ENCODE measurements at places on chromosomes 11 and 22.
A peak's percentile ranks its signal among the peaks of the same experiment; 100 is the strongest.

- no peak for DNase-seq
Observed at GRCh38 chr11:110755941-110756340, 43.7 kb upstream of the ARHGAP20 start.

GRCh38 chr22:40529821-40530220 is 106.7 kb downstream of the MRTFA start:
- DNase-seq = no peak

DNA sequence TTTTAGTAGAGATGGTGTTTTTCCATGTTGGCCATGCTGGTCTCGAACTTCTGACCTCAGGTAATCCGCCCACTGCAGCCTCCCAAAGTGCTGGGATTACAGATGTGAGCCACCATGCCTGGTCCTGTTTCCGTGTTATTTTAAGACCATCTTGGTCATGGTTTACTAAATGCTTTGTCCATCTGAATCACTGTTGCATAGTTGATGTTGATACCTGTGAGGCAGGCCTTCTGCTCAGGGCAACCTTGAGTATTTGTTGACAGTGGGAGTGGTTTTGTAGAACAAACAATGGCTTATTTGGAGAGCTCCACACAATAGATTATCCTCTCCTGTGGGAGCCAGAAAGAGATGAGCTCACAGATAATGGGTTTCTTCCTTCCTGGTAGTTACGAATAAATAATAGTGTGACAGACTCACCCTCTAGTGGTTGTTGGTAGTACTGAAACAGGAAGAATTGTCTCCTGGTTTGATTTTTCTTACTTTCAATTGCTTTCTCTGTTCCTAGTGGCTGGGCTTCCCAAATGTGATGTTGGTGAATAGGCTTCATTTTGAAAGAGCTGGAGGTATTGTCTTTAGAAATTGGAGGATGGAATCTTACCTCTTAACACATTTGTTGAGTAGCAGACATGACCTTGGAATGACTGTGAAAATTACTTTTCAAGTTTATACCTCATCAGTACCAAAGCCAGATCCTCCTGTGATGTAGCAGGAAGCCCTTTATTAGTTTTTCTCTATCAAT is 39.0 kb downstream of the CTNND1 start:
- peak; percentile 89 for DNase-seq

- DNase-seq = peak; percentile 68
Observed at GRCh38 chr11:18243783-18244362, 4.6 kb downstream of the SAA2 start.

DNA sequence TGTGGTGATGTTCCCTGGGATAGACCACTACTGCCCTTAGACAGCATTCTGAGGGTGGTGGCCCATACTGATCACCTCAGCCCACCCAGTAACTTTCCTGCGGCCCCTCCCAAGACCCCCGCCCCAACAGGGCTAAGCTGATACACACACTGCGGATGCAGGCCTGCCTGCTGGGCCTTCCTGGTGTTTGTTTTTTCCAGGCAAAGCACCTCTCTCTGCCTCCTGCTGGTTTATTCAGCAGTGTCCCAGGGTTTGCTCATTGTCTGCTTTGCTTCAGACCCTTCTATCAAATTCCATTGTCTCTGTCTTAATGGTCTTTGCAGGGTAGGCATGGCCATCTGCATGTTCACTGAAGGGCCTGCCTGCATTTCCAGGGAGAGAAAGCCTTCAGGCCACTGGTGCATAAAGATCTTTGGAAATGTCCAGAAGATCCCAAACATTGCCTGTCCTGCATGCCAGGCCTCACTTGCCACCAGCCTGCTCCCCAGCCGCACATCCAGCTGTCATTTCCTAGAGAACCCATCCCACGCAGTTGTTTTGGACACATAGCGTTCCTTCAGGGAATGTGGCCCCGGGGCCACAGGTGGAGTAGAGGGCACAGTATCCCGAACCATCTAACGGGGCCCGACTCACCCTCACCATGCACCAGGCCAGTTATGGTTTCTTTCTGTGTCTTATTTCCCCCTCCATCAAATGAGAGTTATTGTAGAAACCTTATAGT is 50.2 kb downstream of the BCR start:
- no peak for DNase-seq

DNA sequence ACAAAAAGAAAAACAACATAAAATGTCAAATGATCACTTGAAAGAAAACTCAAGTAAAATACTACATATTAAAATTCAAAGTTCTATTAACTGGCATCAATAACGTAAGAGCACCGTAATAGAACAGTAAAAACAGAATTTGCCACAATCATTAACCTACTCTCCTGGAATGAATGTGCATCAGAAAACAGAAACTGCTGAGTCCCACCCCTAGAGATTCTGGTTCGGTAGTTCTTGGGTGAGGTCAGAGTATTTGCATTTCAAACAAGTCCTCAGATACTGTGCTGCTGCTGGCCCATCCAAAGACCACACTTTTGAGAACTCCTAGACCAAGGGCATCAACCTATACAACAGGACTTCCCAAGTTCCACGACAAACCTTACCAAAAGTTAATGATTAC is 23.5 kb downstream of the PITPNB start:
- no peak for DNase-seq

DNA sequence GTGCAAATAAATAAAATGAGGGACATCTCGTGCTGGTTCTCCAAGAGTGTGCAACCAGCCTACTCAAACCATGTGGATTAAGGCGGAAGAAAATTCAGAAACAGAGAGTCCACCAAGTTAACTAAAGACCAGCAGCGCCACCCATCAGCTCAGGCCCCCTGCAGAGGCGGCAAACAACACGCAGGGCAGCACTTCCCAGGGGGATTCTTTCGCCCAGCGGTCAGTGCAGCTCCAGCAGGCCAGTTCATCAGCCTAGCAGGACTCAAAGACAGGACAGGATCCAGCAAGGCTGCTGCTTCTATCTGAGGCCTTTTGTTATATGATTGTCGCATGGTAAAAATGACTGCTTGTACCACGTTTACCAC is 51.7 kb downstream of the PACSIN2 start:
- DNase-seq = no peak

GRCh38 chr11:96267496-96268032 is 75.4 kb downstream of the MAML2 start:
- no peak for DNase-seq

GRCh38 chr22:32991353-32992101 is 66.7 kb downstream of the SYN3 start:
- no peak for DNase-seq

DNA sequence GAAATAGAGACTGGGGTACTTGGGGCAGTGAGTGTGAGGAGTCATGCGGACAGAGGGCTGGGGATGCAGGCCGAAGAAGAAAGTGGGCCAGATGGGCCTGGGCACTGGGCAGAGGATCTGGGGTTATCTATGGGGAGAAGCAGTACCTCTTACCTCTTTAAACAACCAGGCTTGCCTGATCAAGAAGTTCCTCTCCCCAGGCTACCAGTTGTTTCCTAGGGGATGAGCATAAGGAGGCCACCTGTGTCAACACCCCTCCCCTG is 98.4 kb upstream of the PITPNB start:
- DNase-seq = no peak

GRCh38 chr11:111189466-111189865 is 56.1 kb upstream of the POU2AF2 start:
- no peak for DNase-seq

DNA sequence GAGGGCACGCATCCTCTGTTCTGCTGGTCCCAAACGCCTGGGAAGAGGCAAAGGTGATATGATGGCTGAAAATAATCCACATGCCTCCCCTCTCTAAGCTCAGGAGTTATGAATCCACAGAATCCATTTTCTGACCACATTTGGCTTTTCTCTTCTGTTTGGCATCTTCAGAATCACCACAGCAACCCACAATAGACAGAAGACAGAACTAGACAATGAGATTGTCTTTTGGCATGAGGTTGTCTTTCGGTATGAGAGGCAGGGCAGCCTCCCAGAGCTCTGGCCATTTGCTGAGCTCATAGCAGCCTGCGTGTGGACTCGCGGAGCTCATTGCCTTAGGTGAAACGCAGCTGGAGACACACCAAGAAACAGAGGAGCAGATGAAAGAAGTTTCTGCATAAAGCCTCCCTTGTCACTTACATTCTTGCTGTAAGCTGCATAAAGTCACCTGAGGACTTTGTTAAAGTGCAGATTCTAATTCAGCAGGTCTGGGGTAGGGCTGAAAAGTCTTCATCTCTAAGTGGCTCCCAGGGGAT is 868.0 kb downstream of the NTM start:
- DNase-seq = no peak

- no peak for DNase-seq
Observed at GRCh38 chr11:125360066-125360465, 136.0 kb downstream of the FEZ1 start.

DNA sequence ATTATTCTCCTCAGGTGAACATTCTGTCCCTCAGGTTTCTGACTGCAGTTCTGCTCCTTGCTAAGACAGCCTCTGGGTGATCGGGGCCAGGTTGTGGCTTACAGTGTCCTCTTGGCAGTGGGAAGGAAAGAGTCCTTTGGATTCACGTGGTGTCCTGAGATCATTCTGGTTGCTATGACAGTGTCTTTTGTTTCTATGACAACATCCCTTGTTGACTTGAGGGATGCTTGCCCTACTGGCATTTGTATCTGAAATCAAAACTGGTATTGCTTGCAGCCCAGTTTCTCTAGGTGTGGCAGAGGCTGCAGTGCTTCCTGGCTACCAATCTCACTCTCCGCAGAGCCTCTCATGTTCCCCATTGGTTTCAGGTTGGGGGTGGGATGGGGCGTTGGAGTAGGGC is 151.8 kb upstream of the CCDC90B start:
- DNase-seq = no peak

DNA sequence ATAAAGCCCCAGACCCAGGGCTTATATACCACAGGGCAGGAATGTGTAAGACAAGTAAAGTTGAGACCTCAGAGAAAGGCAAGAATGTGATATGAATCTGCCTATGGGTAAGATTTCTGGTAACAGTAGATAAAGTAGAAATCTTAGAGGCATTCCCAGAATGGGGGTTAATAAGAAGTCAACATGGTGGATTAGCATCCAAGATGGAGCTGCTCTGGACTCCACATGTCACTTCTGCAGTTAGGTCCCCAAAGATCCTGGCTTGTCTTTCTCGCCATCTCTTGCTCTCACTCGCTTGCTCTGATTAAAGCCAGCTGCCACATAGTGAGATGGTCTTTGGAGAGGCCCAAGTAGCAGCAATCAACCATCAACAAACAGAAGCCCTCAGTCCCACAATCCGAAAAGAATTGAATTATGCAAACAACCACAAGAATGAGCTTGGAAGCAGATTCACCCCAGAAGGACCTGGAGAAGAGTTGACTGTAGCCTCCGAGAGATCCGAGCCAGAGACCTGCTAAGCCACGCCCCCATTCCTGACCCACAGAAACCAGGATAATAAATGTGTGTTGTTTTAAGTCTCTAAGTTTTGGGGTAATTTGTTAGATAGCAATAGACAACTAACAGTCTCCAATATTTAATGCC is 5.4 kb upstream of the C11orf86 start:
- DNase-seq = no peak

DNA sequence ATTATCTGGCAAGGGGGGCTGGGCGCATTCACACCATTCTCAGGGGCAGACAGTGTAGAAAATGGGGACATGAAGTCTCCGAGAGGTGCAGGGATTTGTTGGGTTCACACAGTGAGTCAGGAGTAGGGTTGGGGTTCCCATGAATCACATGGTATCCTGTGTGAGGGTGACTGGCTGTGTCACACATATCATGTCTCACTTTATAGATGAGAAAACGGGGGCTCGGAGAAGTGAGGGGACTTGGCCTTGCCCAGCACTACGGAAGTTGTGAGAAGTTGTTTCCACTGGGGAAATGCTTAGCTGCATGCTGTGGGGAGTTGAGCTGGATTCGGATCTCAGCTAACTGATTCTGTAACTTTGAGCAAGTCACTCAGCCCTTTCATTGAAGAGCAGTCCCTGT is 4.2 kb downstream of the GAL3ST3 start:
- DNase-seq = no peak

DNA sequence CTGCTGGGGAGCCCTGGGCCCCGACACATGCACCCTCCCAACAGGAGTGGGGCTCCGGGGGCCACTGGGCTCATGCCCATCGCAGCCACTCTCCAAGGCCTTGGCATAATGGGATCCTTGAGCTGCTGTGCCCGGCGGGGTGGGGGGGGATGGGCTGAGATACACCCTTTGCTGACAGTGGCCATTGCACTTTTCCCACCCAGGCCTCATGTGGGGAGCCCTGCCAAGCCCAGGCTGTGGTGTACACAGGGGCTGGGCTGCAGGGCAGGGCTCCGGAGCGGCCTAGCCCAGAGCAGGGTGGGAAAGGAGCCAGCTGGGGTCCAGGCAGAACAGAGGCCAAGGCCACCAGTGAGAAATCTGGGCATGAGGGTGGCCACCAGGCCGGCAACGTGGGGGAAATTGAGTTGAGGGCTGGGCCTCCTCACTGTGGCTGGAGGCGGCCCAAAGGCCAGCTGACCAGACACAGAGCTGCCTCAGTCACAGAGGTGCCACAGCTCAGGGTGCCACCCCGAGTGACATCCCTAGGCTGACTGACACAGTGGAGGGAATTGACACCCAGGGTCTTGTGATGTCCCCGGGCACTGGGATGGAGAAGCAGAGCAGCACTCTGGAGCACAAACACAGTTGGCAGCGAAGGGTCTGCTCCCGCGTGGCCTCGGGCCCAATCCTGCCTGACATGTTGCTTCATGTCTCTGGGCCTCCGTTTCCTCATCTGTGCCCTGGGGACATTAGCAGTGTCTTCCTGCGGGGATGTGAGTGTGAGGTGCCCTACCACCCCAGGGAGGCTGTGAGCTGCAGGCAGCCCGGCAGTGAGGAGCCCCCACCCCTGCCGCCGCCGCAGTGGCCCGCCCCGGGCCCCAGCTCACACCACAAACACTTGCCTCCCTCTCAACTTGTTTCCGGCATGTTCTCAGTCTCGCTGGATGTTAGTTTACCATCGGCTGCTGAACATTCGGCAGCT is 30.4 kb downstream of the RTN4R start:
- DNase-seq = no peak

DNA sequence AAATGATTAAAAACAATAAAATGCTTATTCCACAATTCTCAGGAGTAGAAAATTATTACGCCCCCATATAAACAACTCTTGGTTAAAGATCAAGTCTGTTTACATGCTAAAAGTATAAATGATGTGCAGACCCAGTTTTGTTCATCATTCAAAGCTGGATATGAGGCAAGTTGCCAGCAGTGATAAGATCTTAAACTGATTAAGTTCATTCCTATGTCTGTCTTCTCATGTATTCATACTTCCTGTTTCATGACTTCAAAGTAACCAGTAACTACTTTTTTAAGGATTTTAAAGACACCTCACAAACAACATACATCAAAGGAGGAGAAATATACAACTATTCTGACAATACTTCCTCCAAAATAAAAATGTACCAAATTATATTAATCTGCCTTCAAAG is 55.0 kb upstream of the ARHGAP32 start:
- peak; percentile 38 for DNase-seq

DNA sequence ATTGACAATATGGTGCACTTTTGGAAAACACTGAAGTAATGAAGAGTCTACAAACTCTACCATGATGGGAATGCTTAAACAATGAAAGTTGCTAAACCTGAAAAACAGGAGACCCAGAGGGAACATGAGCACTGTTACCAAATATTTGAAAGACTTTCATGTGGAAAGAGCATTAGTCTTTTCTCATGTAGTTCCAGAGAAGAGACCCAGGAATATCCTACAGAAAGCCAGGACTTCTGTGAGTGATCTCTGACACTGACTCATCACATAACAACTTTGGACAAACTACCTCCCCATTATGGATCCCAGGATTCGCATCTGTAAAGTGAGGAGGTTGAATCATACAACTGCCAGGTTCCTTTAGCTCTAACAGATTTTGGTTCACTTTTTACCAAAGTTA is 62.2 kb downstream of the FAM181B start:
- no peak for DNase-seq

- DNase-seq = no peak
Observed at GRCh38 chr11:95595973-95596489, 193.6 kb downstream of the FAM76B start.

Measured in kidney capillary endothelial cell (primary cell).